ENCODE measurements at places on chromosomes 4 and X. TPM values are rescaled to one million over a fixed set of nuclear protein-coding genes. Genes with fewer than 3 reads are reported as not detected.

GRCh38 chr4:78545275-78546246 is 6.0 kb upstream of the ANXA3 start:
- no peak overlapping the region for H3K27ac ChIP-seq
- H3K4me3 ChIP-seq, result no peak overlapping the region
- no peaks in the 10 kb centered on the region for H3K4me1 ChIP-seq

DNA sequence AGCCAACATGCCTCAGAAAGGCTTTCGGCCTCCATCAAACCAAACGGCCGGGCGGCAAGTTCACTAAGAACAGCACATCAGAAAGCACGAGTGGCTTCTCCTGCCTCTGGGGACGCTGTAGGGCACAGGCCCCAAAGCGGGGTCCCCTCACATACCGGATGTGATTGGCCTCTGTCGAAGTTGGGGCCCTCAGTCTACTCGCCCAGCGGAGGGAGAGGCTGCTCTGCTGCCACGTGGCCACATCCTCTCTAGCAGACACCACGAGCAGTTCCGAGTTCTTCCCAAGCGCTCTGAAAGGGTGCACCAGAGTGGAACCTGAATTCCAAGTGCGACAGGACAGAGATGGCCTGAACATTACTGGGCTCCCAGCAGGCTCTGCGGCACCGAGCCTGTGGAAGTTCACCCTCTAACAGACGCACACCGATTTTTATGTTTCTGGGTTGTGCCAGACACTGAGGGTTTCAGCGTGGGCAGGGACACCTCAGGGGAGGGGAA is 21.1 kb downstream of the NOP14 start:
- no peak for DNase-seq
- no peak overlapping the region for H3K4me3 ChIP-seq
- H3K27me3 ChIP-seq, result no peaks in the 10 kb centered on the region
- H3K4me1 ChIP-seq, result no peaks in the 10 kb centered on the region
- no peak overlapping the region for H3K27ac ChIP-seq

DNA sequence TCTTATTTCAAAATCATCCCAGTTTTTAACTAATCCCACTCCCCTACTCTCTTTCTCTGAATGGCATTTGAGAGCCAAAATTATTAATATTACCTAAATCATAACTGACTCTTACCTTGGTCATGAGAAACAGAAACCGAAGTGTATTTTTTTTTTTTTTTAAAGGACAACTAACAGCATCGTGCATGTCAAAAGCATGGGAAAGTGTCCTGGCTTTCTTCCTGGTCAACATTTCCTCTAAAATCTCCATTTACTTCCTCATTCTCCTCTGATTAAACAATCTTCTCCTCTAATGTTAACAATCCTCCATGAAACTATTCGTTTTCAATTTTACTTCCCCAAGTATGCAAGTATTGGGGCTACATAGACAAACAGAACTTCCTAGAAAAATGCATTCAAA is 2.1 kb upstream of the STS start:
- no peaks in the 10 kb centered on the region for H3K27me3 ChIP-seq
- H3K27ac ChIP-seq, result no peak overlapping the region
- DNase-seq, result no peak
- H3K4me1 ChIP-seq, result peaks cover 7% of the 10 kb centered on the region
- H3K4me3 ChIP-seq, result no peak overlapping the region

DNA sequence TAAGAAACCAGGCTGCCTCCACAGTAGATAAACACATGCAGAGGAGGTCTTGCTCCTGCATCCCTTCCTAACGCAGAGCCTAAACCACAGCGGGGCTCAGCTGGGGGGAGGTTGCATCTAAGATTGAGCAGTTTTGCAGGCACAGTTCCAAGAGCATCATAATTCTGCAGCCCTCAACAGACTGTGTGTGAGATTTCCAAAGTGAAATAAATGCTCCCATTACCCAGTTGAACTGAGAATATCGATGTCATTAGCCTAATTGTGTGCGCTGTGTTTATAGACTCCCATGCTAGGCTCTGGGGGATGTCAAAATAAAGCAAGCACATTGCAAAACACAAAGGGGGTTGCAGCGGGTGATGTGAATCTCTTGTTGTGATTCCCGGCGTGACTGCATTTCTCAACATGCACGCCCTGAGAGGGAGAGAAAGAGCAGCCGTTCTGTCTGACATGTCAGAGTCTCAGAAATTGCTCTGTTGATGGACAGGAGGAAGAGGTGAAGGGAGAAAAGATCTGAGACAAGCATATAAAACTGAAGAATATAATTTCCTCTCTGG is 150.0 kb upstream of the PSAPL1 start:
- no peaks in the 10 kb centered on the region for H3K4me1 ChIP-seq
- H3K27me3 ChIP-seq, result no peaks in the 10 kb centered on the region
- H3K27ac ChIP-seq, result no peak overlapping the region
- H3K4me3 ChIP-seq, result no peak overlapping the region
- DNase-seq, result no peak

DNA sequence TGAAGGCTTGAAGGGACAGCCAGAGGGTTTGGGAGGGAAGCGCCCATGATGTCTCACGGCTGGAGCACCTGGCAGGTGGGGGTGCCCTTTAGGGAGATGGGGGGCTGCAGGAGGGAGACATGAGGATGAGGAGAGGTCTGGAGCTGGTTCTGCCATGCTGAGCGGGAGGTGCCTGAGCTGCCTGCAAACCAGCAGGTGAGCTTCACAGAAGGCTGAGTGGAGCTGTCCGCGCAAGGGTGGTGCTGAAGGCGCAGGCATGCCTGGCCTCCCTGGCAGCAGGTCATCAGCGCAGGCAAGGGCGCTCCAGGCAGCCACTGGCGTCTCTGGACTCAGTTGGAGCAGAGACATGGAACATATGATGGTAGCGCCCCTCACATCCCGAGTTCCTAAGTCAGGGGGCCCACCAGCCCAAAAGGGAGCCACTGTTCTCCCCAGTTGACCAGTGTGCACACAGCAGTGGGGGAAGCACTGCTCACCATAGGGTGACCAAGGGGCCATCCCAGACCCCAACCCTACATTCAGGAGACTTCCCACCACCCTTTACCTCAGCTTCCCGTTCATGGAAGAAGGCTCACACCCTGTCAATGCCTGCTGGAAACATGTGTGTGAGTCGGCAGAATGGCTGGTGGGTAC is 25.8 kb downstream of the ADRA2C start:
- no peaks in the 10 kb centered on the region for H3K4me1 ChIP-seq
- no peaks in the 10 kb centered on the region for H3K27me3 ChIP-seq
- no peaks in the 10 kb centered on the region for H3K36me3 ChIP-seq
- no peak for DNase-seq

UGT2B7 gene
- not detected for total RNA-seq

DNA sequence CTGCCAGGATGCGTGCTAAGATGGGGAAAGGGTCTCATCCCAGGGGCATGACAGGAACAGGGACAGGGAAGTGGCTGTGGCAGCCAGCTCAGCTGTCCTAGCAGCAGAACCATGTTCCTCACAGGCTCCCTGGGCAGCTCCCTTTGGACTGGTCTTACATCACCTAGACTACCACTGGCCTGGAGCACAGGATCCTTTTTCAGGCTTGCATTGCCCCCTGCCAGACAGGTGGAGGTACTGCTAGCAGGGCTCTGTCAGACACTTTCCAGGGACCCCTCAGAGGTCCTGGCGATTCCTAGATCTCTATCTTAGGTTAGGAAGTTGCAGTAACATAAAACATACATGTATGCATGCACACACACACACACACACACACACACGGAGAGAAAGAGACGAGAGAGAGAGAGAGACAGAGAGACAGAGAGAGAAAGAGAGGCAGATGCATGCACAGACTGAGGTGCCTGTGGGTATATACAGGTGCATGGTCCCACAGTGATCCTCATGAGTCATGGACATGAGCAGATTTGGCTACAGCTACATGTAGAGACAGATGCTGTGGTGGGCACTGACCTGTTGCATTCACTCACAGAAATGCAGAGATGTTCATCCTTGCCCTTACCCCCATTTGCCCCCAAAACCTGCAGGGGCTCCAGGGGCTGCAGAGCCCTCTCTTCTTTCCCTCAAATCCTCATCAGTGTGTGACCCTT is 63.6 kb downstream of the STARD8 start:
- H3K36me3 ChIP-seq, result no peaks in the 10 kb centered on the region
- no peak overlapping the region for H3K4me3 ChIP-seq
- H3K4me1 ChIP-seq, result no peaks in the 10 kb centered on the region
- no peak overlapping the region for H3K27ac ChIP-seq

DNA sequence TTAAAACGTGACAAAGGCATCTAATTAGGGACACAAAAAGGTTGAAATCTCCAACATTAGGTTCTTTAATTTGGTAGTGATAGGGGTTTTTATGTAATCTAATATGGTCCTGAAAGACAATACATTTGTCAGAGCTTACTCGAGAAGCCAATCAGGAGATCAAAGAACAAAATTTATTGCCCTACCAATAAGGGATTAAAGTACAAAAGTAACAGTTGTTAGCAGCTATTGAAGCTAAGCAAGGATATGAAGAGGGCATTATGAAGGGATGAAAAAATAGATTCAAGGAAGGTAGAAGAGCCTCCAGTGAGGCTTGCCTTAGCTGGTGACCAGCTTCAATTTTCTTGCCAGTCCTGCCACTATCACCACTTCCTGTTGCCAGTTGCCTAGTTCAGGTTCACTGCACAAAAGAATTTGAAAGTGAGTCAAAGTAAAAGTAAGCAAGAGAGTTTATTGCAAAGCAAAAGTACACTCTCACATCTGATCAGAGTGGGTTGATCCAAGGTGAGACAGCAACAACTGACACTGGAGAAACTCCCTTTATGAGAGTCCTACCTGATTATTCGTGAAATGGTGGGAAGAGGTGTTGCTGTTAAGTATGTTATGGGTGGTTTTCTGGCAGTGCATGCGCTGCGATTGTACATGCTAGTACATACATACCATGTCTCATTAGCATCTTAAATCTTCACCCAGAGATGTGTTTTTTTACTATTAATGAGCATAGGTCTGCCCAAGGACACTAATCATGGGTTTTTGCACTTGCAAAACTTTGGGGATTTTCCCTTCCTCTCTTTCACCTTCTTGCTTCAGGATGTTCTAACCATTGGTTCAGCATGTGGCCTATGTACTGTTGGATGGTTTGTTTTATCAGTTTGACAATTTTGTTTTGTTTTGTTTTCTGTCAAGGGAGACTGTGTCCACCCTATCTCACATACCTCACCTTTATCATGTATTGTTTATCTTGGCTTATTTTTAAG is 263.2 kb upstream of the ITM2A start:
- no peaks in the 10 kb centered on the region for H3K36me3 ChIP-seq
- no peak overlapping the region for H3K4me3 ChIP-seq
- no peaks in the 10 kb centered on the region for H3K27me3 ChIP-seq
- no peaks in the 10 kb centered on the region for H3K4me1 ChIP-seq
- H3K27ac ChIP-seq, result no peak overlapping the region
- no peak for DNase-seq

Measured in ascending aorta (tissue), 2 donors.